ENCODE measurements at places on chromosomes 2 and 18. TPM values are rescaled to one million over a fixed set of nuclear protein-coding genes. Genes with fewer than 3 reads are reported as not detected.

Gene ZCCHC2
- polyA plus RNA-seq = 13.1 TPM

Gene GCG
- not detected for polyA plus RNA-seq

Gene HADHA
- 207 TPM for polyA plus RNA-seq

Gene SPRED2
- polyA plus RNA-seq = 40.3 TPM

Gene REG3G
- not detected for polyA plus RNA-seq

Gene SULT1C2
- 62.5 TPM for polyA plus RNA-seq

GRCh38 chr2:26615336-26615859 lies 25.8 kb downstream of the CIB4 start:
- DNase-seq = no peak

DNA sequence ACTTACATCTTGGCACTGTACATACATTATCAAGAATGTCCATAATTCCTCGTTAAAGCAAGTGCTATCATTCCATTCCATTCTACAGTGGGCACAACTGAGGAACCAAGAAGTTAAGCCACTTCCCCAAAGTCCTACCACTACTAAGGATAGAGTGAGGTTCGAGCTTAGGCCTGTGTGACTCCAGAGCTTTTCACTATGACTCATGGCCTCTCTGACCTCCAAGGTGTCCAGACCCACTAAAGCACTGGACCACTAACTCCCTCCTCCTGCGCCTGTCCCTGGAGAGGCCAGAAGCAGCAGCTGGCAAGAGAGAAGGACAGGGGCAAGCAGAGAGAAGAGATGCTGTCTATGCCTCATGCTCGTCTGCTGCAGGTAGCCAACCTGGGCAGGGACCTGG lies 117.0 kb downstream of the ZBTB7C start:
- no peak for DNase-seq

GRCh38 chr2:195317550-195317949 lies 339.5 kb upstream of the SLC39A10 start:
- DNase-seq = no peak

DNA sequence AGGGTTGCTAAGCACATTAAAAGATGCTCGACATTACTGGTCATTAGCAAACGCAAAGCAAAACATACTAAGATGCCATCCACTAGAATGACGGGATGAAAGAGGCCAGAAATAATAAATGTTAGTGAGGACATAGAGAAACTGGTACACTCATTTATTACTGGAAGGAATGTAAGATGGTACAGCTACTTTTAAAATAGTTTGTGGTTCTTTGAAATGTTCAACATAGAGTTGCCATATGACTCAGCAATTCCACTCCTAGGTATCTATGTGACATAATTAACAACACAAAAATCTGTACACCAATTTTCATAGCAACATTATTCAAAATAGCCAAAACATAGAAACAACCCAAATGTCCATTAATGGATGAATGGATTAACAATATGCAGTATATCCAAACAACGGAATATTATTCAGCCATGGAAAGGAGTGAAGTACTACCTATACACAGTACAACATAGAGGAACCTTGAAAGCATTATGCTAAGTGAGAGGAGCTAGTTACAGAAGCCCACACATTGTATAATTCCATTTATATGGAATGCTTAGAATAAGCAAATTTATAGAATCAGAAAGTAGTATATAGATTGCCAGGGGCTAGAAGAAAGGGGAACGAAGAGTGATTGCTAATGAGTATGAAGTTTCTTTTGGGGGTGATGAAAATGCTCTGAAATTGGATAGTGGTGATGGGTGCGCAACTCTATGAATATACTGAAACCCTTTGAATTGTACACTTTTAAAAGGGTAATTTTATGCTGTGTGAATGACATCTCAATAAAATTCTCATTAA lies 61.9 kb upstream of the IL1R1 start:
- DNase-seq = no peak

Measured in right renal pelvis (tissue), 4 donors.